ENCODE measurements at places on chromosomes 7 and 10.

GRCh38 chr10:14605231-14605925 lies 169.3 kb downstream of the FAM107B start:
- DNase-seq: peak; percentile 18

GRCh38 chr7:18212758-18213157 lies 185.1 kb upstream of the PRPS1L1 start:
- DNase-seq: no peak

DNA sequence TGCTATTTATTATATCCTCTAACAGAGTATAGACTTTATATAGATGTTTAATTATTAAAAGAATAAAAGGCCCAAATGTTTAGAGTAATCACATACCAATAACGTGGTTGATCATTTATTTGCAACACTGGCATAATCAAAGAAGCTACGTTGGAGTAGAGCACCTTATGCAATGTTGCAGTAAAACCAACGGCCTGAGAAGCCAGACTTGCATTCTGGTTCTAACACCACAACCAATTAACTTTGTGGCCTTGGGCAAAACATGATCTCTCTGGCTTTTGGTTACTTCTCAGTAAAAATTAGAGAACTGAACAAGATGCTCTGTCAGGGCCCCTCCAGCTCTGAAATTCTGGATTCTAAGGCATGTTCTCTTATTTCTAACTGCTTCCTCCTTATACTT lies 476.2 kb downstream of the GRM8 start:
- DNase-seq: peak; percentile 81

DNA sequence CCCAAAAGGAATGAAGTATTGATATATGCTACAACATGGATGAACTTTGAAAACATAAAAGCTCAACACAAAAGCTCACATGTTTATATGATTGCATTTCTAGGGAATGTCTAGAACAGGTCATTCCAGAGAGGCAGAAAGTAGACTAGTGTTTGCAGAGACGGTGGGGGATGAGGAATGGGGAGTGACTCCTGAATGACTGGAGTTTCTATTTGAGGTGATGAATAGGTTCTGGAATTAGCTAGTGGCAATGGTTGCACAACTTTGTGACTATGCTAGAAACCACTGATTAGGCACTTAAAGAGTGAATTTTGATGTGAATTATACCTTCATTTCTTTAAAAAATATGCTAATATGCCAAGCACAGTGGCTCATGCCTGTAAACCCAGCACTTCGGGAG lies 6.9 kb downstream of the KPNA7 start:
- DNase-seq: no peak

DNA sequence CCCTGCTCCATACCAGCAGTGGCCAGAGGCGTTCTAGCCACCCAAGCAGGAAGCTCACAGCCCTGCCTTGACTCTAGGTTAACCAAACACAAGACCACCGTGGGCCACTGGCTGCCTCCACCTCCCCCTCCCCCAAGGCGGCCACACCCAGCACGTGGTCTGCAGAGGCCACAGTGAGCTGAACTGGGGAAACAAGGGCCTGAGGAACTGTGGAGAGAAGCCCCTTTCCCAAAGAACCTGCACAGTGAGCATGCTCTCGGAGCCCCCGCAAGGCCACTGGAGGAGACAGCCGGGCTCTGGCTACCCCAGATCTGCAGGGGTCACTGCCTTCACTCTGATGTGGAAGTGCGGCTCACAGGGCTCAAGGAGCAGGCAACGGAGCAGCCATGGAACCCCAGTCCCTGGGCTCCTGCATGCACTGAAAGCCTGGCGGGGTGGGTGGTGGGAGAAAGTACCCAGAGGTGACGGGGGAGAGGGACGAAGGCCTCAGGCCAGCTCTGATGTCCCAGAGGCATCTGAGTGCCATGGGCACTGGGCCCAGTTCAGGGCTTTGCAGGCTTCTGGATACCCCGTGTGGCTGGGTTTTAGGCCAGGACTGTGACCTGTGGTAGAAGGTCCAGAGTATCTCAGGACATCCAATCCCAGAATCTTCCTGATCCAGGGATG lies 189.2 kb downstream of the EBF3 start:
- no peak for DNase-seq

GRCh38 chr7:126780993-126781392 lies 471.7 kb downstream of the GRM8 start:
- DNase-seq: peak; percentile 16

DNA sequence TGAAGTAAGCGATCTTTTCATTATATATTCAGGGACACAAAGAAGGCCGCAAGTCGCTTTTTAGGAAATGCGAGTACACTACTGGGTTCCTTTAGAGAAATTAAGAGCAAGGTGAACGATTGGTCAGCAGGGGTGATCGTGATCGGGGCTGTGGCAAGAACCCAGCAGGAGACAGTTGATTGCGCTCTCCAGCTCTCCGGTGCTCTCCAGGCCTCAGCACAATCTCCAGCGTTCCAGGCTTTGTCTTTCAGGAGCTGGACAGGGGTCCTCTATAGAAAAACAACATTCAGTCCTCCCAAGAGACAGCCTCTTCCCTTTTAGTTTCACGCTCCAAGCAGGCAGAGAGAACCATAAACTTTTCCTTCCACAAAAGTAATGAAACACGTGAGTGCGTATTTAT lies 170.5 kb upstream of the KLF6 start:
- no peak for DNase-seq

- DNase-seq: no peak
Measured at GRCh38 chr7:50022991-50023390, 70.1 kb downstream of the ZPBP start.

- DNase-seq: no peak
Measured at GRCh38 chr10:94198324-94198723, 164.4 kb downstream of the NOC3L start.

DNA sequence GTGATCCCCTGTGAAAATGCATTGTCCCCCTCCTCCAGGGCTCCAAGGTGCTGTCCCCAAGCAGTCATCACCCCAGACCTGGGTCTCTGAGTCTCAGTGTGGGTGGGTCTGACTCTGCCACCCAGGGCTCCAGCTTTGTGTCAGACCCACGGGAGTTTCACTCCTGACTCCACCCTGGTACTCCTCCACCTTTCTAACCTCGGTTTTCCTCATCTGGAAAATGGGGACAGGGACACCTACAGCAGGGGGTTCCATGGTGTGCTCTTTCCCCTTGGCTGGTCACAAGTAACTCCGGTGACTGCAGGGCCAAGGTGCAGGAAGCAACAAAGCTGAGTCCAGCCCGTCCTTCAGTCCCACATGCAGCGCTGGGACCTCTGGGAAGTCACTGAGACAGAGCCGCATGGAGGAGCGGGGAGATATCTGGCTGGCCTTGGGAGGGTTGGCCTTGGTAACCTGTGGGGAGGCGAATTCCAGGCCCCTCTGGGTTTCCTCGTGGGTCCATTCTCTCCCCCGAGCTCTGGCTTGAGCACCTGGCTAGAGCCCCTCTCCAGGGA lies 41.8 kb upstream of the RABGEF1 start:
- DNase-seq: no peak

DNA sequence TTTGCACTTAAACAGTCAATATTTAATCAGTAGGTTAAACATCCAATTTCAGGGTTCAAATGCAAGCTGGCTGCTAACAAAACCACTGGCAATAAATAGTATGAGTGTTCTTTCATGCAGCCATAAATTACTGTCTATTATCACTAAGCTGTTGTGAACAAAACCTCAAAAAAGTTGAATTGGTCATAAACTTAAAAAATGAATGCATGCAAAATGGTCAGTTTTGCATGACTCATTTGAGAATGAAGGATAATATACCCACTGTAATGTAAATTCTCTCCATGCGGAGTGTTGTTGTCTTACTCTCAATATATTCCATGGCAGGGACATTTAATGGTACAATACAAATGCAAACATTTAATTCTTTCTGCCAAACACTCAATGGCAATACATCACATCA lies 226.4 kb downstream of the MAGI2 start:
- peak; percentile 84 for DNase-seq

- no peak for DNase-seq
Measured at GRCh38 chr7:131012477-131013031, 278.5 kb upstream of the KLF14 start.

GRCh38 chr10:14700546-14700945 lies 74.2 kb downstream of the FAM107B start:
- DNase-seq: no peak

GRCh38 chr10:1058017-1058416 lies 1.8 kb downstream of the WDR37 start:
- no peak for DNase-seq

DNA sequence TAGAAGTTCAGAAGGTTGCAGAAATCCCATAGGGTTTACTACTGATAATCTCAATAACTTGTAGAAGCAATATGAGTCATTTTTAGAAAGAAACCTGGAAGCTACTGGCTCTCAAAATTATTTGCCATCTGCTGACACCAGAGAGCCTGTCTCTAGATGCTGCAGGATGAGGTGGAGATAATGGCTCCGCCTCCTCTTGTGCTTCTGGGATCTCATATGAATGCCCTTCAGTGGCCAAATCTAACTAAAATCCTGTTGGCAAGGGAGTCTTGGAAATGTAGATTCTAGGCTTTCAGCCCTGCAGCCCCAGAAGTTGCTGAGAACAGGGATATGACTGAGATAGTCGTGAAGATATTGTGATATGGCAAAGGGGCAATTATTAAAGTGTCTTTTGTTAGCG lies 348.1 kb downstream of the CCSER2 start:
- DNase-seq: no peak

DNA sequence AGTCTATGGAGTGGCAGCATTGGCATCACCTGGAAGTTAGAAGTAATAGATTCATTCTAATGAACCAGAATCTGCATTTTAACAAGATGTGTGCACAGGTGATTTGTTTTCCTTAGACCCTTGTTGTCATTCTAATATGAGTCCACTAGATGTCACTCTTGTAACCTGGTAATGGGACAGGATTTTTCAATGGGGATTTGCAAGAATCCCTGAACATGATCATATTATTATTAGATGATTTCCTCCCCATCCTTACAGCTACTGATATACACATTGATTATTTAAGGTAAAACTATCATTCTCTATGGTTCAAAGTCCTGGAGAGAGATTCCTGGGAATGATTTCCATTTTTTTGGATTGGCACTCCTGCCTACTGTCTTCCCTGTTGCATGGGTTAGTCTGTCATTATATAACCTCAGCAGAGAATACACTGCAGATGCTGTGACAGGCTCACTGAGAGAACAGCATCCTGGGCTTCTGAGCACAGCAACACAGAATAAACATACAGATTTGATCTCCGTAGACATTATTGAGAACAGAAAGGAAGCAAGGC lies 194.9 kb downstream of the SUGCT start:
- DNase-seq: peak; percentile 28

Measured in DMS79 treated with DMSO at 0.1 percent for 48 hours (cell line).